ENCODE measurements at places on chromosomes 6 and 20.

GRCh38 chr20:9093218-9093957 lies 24.5 kb downstream of the PLCB4 start:
- no peak for DNase-seq

GRCh38 chr20:52168116-52168515 lies 23.5 kb downstream of the ZFP64 start:
- DNase-seq: no peak

- DNase-seq: no peak
These were observed 121.4 kb downstream of the ATXN1 start for GRCh38 chr6:16639684-16640480.

- no peak for DNase-seq
These were observed 112.8 kb downstream of the LAMP5 start for GRCh38 chr20:9627219-9627618.

DNA sequence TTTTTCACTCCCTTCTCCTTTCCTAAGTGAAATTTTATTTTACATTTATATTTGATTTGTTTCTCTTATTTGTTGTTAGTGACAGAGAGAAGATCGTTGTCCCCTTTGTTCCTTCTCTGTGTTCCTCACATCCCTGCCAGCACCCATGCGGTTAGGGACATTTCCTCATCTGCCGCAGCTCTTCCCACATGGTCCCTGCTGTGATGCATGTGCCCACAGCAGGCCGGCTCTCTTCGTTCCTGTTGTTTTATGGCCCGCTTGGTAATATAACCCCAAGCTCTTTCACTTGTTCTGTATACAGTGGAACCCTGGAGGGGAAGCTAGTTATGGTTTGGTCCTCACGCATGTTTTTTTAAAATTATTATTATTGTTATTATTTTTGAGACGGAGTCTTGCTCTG lies 23.6 kb downstream of the DTD1 start:
- no peak for DNase-seq

DNA sequence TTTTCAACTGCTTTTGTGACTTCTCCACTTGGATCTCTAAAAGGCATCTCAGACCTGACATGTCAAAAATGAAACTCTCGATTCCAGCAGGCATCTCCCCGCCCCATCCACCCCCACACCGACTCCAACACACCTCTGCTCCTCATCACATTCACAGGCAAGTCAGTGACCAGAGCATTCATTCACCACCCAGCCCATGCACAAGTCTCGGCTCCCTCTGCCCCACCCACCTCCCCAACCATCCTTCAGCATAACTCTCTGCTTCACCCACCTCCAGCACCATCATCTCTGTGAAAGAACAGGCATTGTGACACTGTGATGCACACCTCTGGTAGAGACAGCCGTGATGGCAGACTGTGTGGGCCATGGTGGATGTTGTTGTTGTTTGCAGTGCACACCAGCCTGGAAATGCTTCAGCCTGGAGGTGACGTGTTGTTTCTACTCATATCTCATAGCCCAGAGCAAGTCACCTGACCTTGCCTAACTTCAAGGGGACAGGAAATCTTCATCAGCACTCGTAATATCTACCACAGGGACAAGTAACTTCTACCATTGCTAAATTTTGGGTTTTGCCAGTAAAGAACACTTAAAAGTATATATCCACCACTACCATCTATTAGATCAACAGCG lies 56.5 kb downstream of the ANKRD60 start:
- DNase-seq: no peak

- no peak for DNase-seq
These were observed 8.3 kb upstream of the TIAM2 start for GRCh38 chr6:154986787-154987235.

- DNase-seq: no peak
These were observed 117.7 kb upstream of the CDYL start for GRCh38 chr6:4658486-4658885.

- DNase-seq: no peak
These were observed 482.7 kb upstream of the CITED2 start for GRCh38 chr6:139857143-139857542.

- no peak for DNase-seq
These were observed 83.9 kb downstream of the DLL1 start for GRCh38 chr6:170206851-170207431.

GRCh38 chr6:129679275-129679674 lies 30.7 kb downstream of the ARHGAP18 start:
- DNase-seq: no peak

DNA sequence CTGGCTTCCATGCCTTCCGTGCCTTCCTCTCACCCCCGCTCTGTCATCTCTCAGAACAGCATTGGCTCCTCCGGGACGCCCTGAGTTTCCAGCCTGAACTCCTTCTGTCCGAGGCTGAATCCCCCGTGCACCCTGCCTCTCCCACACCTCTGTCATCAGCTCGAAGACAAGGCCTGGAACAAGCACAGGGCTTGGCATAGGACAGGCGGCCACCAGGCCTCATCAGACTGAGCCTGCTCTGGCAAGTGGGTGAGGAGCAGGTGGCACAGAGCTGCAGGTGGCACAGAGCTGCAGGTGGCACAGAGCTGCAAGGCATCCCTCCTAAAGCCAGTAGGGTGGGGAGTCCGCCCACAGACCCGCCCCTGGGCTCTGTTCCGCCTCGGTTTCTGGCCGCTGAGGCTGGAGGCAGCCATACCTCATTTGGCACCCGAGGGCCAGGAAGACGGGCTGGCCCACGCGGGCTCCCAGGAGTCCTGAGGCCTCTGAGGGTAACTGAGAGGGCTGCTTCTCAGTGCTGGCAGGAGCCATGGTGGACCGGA lies 60.2 kb downstream of the EZR start:
- DNase-seq: no peak

DNA sequence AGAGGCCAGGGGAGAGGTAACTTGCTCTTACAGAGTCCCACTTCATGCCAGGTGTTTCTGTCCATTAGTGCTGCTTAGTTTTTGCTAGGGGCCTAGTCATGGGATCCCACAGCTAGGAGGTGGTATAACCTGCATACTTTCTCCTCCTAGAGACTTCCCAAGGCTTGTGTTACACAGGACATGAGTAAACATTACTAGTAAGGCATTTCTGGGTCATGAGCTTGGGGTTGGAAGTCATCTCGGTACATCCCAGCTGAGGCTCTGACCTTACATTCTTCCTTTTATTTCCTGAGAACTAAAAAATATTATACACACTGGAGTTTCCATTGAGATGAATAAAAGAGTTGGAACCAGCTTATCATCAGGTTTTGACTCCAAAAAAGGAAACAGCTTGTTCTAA lies 20.9 kb upstream of the PNPLA1 start:
- no peak for DNase-seq

GRCh38 chr6:167350731-167351655 lies 26.1 kb downstream of the TTLL2 start:
- DNase-seq: peak; percentile 57

- DNase-seq: no peak
These were observed 16.6 kb downstream of the HLA-A start for GRCh38 chr6:29958921-29959320.

DNA sequence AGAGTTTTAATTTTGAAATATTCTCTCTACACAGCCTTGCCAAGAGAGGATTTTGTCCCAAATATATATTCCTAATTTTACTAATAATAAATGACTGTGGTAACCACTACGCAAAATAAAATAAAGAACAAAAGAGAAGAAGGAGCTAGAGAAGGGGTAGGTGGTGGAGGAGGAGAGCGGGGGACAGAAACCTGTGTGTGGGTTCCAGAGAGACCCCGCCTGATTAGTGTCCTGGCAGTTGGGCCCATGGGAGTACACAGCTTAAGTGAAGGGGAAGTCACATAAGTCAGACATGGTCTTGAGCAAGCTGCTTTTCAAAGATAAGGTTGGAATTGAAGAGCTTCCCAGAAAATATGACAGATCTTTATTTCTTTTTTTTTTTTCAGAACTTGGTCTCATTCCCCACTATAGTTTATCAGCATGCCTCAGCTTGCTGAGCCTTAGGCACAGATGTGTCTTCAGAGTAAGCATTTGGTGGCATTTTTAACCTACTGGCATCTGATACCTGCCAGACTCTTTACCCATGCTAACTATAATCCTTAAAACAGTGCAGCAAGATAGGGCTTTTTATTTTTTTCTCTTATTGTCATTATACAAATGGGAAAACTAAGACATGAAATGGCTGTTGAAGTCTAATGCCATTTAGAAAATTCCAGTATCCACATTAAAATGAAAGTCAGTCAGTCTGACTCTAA lies 9.6 kb upstream of the RHAG start:
- DNase-seq: no peak

GRCh38 chr6:36912586-36912985 lies 26.8 kb downstream of the C6orf89 start:
- peak; percentile 1 for DNase-seq

DNA sequence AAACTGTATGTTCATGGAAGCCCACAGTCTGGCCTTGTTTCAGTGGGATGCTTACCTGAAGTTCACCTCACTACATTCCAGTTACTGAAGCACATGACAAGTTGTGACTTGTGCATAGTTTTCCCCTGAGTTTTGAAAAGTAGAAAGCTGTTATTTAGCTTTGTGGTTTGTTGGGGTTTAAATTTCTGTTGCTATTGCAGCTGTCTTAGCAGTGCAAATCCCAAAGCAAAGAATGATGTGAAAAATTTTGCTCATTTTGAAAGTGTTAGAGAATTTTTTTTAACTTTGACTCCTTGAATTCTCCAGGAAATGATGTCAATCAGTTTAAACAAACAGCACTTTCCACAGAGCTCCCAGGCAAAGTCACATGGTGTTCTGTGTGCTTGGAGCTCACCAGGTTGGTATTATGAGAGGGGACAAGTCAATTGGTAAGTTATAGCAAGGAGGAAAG lies 268.4 kb downstream of the ADGRG6 start:
- DNase-seq: no peak

- no peak for DNase-seq
These were observed 53.4 kb upstream of the TBXT start for GRCh38 chr6:166221040-166221439.

GRCh38 chr20:36004045-36004444 lies 35.7 kb downstream of the CNBD2 start:
- no peak for DNase-seq

- DNase-seq: no peak
These were observed 6.7 kb downstream of the NUDT3 start for GRCh38 chr6:34385793-34386195.

GRCh38 chr20:32164984-32165735 lies 42.4 kb downstream of the PLAGL2 start:
- DNase-seq: no peak

DNA sequence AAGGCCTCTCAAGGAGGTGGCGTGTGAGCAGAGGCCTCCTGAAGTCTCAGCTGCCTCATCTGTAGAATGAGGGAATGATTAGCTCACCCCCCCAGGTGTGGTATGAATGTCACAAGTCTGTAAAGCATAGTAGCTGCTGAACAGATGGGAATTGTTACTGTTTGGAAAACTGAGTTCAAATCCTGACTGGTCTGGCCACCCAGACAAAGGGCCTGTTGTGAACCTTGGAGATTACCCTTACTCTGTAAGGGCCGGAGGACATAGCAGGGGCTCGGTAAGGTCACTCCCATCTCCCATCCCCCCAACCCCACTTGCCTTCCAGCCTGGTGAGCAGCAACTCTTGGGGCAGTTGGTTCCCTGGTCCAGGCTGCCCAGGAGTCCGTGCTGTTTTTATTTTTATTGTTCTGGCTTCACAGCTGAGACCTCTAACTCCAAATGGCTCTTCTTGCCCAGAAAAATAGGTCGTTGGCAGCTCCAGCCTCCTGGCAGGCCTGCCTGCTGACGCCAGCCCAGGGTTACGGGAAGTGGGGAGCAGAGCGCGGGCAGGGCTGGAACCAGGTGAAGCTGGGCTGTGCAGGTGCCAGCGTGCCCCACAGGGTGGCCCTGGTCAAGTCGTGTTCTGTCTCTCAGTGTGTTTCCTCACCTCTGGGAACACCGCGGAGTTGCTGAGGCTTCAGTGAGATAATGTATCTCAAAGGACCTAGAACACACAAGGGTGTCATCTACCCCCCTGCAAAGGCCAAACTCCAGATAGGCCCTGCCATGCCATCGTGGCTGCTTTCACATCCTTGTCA lies 4.5 kb upstream of the SIRPA start:
- DNase-seq: no peak

GRCh38 chr20:13029687-13030375 lies 21.1 kb downstream of the SPTLC3 start:
- DNase-seq: no peak

DNA sequence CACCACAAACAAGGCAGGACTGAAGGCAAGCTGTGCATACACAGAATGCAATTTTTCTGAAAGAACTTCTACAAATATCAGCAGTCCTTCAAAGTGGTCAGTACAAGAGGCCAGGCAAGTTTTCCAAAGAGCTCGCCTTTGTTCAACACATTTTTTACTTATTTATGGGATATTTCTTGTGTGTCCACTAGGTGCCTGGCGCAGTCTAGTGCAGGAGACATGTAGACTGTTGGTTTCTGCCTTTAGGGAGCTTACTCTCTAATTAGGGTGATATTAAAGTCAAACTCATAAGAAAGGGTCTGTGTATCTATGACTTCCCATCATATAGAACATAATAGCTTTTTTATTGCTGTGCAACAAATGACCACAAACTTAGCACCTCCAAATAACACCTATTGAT lies 21.2 kb upstream of the VEGFA start:
- no peak for DNase-seq

DNA sequence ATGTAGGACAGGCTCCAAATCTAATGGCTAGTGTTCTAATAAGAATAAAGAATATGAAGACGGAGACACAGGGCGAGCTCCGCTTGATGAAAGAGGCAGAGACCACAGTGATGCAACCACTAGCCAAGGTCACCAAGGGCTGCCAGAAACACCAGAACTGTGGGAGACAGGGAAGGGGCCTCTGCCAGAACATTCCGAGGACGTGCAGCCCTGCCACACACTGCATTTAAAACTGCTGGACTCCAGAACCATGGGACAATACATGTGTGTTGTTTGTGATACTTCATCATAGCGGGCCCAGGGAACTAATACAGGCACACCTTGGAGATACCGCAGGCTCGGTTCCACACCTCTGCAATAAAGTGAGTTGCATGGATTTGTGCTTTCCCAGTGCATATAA lies 2.9 kb upstream of the THBS2 start:
- DNase-seq: no peak

- no peak for DNase-seq
These were observed 171.7 kb downstream of the HIVEP2 start for GRCh38 chr6:142773324-142773723.

DNA sequence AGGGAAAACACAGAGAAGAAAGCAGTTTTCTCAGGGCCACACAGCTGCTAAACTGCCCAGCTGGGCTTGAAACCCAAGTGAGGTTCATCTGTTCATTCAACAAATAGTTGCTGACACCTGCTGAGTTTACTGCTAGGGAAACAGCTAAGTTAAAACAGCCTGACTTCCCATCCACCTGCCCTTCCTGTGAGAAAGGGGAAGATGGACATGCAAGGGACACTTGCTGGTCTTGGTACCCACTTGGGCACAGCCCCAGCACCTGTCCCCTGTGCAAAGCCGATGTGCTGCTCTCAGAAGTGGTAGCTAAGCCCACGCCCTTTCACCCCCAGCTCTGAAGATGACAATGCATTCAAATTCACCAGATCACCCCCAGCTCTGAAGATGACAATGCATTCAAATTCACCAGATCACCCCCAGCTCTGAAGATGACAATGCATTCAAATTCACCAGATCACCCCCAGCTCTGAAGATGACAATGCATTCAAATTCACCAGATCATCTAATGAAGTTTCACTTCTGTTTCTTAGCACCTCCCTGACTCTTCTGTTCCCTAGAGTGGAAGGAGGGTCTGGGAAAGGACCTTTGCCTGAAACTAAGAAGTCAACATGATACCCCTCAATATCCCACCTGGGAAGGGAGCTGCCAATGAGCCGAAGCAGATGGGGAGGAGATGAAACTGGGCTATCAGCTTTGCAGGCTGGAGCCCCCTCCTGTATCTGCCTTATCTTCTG lies 46.0 kb upstream of the TOP1 start:
- no peak for DNase-seq

GRCh38 chr6:8642131-8642530 lies 206.8 kb upstream of the SLC35B3 start:
- no peak for DNase-seq

GRCh38 chr6:46130666-46131065 lies 877 bp downstream of the ENPP4 start:
- DNase-seq: no peak

Measured in stimulated activated CD8-positive, alpha-beta memory T cell treated with anti-CD3 and anti-CD28 coated beads, Interleukin-2, amount 100 ng/mL, for 1 hour (primary cell).